ENCODE measurements at places on chromosomes 7 and 10.

GRCh38 chr7:140656548-140657515 is 15.9 kb upstream of the ADCK2 start:
- DNase-seq = no peak

GRCh38 chr10:122022276-122022675 is 33.3 kb downstream of the TACC2 start:
- no peak for DNase-seq

DNA sequence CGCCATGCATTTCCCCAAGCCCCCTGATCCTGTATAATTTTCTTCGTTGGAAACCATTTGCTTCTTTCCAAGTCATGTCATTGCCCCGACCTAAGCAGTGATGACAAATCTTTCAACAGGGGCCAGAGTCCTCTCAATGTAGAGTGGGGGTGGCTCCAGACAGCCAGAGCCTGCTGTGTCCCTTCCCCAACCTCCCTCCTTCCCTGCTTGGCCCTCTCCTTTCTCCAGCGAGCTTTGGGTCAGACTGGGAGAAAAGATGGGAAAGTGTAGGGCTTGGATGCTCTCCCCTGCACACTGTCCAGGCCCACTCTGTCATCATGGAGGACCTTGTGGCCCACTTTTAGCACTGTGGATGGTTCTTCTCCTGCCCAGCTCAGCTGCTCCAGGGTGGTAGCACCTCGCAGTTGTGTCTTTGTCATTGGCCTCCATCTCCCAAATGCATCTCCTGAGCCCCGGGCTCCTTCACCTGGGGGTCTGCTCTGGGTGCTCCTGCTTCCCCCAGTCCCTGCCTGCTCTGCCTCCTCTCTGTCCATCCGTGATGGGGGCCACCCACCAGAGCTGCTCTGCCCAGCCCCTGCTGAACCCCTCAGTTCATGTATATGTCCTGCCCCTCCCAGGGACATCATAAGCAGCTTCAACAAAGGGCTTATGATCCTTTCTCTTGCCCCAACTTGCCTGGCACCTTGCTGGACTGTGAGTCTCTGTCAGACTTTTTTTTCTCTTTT is 37.5 kb downstream of the BTBD16 start:
- no peak for DNase-seq

GRCh38 chr7:98365863-98366561 is 34.9 kb downstream of the BAIAP2L1 start:
- DNase-seq = no peak

DNA sequence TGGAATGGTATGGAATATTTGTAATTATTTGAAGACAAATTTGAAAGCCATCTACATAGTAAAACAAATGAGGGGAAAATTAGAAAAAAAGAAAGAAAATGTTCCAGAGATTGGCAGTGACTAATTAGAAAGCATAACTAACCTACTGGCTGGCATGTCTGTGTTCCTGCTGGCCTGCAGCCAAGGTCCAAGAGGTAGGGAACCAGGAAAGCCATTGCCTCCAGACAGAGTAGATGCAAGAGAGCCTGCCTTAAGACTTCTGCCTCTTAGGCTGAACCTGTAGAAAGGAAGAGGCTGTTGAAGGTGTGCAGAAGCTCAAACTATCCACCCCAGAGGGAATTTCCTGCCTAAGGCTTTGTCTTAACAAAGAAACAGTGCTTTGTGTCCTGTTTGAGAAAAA is 982.0 kb downstream of the SORCS1 start:
- no peak for DNase-seq

DNA sequence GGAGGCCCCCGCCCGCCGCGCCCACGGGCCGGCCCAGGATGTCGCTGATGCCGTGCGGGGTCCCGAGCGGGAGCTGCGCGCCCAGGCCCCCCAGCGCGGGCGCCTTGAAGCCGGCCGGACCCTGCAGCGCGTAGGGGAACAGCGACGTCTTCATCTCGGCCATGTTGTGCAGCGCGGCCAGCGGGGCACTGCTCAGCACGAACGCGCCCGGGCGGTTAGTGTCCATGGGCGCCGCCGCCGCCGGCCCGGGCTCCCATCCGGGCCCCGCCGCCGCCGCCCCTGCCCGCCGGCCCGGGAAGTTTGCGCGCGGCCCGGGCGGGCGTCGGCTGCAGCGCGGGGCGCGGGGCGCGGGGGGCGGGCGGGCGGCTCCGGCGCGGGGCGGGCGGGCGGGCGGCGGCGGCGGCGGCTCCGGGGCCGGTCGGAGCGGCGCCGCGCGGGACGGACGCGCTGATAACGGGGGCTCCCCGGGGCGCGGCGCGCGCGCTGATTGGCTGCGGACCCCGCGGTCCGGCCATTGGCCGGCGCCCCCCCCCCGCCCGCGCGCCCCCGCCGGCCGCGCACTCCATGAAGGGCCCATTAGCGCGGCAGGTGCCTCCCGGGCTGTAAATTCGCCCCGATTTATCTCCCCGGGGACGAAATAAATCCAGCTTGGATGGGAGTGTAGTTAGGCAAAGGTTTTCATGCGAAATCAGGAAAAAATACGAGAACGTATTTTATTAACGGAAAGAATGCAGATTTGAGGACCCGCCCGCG is at the start of gene NKX6-2:
Gene NKX6-2, minus strand, starts transcription at position 425 of the 753 bp plus-strand sequence. Its CDS starts 199 bp downstream, at position 226.
- no peak for DNase-seq

DNA sequence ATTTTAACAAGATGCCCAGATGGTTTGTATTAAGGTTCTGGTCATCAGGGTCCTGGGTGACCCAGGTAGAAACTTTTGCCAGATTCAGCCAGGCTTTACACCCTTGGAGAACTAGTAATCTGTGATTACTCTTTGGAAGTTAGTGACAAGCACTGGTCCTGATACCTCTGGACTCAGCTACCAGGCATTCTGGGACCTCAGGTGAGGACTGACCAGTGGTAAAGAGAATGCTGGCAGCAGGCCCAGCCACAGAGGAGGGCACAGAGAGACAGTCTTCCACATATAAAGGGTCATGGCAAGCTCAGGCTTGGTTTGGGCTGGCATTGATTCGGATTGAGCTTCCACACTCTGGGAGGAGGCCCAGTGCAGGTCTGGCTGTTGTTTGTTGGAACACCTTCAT is 112.0 kb upstream of the CHST15 start:
- no peak for DNase-seq

DNA sequence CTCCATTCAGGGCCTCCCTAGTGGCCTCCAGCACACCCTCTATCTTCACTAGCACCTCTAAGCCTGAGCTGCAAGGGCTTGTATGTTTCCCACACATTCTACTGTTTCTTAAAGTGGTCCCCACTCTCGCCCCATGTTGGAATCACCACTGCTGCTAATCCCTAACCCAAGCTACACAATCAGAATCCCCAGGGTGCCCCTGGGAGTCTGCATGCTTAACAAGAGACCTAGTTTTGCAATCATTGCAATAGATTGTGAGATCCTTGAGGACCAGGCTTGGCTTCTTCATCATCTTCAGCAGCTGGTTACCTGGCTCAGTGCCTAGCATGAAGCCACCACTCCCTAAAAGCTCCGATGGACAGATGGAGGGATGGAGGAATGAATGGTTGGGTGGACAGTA is 113.9 kb downstream of the MYOF start:
- DNase-seq = no peak

DNA sequence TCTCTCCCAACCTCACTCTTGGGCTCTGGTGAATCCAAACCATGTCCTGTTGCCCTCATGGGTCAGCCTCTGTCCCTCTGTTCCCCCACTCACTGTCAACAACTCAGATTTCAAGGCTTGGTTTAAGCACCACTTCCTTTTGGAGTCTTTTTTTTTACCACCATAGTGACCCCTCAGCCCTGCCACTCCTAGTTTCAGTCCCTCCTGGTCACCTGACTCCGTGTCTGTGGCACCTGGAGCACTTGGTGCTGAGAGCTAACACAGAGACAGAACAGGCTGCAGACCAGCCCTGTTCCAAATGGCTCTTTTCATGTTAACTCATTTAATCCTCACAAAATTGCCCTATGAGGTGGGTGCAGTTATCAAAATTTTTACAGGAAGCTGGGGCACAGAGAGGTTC is 53.6 kb upstream of the SMNDC1 start:
- DNase-seq = no peak

- DNase-seq = no peak
These were observed at the start of gene HTRA1 for GRCh38 chr10:122461367-122461728. HTRA1 (plus strand) TSS chr10:122461553; CDS start chr10:122461653, 100 bp downstream.

GRCh38 chr10:110867807-110868465 is 3.8 kb upstream of the PDCD4 start:
- DNase-seq = no peak

GRCh38 chr7:93823621-93824020 is 66.9 kb downstream of the TFPI2 start:
- DNase-seq = no peak

DNA sequence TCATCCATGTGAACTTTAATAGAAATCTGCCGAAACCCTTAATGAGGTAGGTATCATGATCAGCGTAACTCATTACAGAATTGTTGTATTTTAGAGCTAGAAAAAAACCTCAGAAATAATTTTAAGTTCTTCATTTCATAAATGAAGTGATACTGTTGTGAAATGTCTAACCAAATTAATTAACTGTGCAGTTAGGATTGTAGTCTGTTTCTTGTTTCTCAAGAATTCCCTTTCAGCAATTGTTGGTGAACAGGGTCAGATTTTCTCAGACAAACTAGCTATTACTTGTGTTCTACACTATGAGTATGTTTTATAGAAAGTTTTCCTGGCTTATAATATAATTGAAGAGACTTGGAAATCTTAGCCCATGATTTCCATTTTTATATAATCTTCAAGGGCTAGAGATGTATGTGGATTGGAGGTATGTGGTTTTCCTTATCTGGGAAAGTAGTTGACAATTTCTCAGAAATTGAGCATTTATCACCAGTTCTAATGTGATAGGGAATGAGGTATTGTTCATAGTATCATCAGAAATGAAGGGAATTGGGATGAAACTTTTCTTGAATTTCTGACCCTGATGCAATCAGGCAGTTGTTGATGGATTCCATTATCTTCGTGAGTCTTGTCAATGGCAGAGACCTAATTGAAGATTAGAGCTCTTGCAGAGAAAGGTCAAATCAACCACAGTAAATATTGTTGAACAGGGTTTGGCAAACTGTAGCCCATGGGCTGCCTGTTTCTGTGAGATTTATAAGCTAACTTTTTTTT is 55.0 kb downstream of the ST7 start:
- DNase-seq = no peak

DNA sequence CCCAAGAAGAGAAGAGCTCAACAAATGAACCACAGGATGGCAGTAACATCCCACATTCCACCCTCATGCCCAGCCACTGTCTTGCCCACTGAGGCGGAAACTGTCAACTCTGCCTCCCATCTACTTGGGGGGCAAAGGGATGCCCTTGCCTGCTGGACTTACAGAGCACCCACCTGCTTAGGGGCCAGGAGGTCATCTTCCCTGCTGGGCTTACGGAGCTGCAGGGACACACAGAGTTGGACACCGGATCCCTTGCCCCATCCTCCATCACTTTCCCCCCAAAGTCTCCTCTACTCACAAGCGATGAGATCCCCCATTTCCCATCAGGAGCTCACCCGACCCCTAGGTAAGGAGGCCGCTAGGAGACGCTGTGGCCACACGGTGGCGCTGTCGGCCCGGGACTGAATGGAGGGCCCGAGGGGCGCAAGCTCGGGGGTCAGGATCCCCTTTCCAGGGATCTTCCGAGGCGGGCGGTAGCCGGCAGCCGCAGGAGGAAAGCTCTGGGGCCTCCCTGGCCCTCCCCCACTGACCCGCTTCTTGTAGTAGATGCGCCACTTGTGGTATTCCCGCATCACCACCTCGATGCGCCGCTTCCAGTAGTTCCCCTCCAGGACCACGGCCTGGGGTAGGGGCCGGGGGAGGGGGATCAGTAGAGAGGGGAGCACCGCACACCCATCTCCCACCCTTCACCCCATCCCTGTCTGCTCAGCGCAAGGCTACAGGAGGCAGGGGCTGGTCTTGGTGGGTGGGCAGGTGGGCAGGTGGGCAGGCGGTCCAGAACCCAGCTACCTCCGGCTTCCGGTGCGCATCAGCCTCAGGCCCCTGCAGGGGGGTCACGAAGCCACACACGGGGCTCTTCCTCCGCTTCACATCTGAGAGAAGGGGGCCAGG is 17.3 kb downstream of the MLXIPL start:
- DNase-seq = peak; percentile 23

DNA sequence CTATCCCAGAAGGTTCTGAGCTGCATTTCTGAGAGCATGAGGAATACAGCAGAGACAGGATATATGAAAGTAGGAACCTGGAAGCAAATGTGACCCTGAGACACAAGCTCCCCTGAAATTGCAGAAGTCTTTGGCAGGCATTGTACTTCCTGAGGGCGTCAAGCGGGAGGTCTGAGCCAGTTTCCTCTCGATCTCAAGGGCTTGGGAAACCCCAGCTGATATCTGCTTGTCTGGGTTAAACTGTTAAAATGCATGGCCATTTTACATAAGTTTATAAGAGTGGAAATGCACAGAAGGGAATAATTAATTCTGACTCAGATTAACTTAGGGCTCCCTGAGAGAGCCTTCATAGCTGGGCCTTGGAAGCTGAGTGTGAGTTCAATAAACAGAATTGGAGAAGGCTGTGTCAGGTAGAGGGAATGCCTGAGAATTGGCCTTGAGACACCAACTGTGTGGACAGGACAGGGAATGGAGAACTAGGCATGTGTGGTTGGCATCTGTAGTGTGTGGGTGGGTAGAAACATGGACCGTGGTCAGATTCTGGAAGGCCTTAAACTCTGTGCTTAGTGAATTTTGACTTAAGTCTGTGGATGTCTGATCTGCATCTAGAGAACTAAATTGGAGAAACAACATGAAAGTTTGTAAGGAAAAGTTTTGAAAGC is 53.3 kb downstream of the WIPF3 start:
- DNase-seq = no peak

- DNase-seq = no peak
These were observed 53.6 kb downstream of the RAB11FIP2 start for GRCh38 chr10:117993166-117993565.

DNA sequence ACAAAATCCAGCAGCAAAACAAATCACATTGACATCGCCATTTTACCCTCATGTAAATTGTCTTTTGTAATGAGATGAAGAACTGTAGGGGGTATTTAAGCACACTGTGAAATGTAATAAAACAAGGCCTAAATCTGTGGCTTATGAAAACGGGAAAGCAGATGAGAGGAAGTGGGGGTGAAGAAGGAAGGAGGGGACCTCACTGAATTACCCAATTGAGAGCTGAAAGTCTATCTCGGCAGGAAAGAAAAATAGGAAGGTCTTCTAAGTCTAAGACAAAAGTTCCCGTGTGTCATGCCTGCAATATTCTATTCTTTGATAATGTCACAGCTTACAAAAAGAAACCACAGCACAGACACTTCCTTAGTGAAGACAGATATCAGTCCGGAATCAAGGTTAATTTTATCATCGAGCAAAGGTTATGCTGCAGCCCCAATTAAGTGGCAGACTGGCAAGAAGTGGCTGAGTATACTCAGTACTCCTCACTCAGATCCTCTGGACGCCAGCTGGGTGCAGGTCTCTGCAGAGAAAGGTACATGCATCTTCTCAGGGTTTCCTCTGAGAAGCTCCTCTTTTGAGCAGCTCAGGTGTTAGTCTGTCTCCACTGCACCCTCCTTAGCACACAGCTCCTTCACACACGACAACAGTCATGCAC is 239.7 kb downstream of the FANK1 start:
- DNase-seq = no peak

GRCh38 chr7:55477781-55478374 is 94.4 kb downstream of the VOPP1 start:
- no peak for DNase-seq

Data from activated CD8-positive, alpha-beta memory T cell treated with anti-CD3 and anti-CD28 coated beads for 48 hours (primary cell).